ENCODE measurements at places on chromosomes 12 and 14.
A peak's percentile ranks its signal among the peaks of the same experiment; 100 is the strongest.

GRCh38 chr12:45663455-45663854 lies 66.1 kb upstream of the ARID2 start:
- DNase-seq = no peak

- no peak for DNase-seq
Observed at GRCh38 chr12:79555028-79555925, 135.5 kb downstream of the PAWR start.

DNA sequence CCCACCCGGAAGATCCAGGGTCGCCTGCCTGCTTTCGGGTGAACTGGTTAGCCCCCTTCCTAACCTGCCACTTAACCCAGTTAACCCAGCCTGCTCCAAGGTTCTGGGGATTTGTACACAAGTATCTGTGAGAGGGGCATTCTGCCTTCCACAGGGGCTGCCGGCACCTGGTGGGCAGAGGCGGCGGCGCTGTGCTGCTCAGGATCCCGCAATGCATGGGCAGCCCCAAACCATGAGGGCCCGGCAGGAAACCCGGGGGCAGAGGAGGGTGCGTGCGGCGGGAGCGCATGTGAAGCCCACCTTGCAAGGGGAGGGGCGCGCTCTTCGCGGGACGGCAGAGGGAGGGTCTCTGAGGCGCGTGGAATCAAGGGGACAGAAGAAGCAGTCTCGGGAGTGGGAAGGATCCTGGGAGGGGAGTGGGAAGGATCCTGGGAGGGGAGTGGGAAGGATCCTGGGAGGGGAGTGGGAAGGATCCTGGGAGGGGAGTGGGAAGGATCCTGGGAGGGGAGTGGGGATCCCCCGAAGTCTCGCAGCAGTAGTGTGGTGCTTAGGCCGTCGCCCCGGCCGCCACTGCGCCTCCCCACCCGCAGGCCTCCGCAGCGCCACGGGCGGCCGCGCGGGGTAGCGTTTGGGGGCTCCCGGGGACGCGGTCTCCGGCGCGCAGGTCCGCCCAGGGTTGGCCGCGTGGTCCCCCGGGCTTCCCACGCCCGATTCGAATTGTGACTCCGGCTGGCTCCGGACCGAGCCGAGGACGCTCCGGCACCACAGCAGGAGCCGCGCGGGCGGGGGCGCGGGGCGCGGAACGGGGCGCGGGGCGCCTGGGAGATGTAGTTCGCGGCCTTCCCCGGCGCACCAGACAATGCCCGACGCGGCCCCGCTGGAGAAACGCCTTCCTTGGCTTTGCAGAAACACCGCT lies 4.9 kb upstream of the MTA1 start:
- DNase-seq = peak; percentile 63

- no peak for DNase-seq
Observed at GRCh38 chr12:53174881-53175491, 5.5 kb upstream of the ZNF740 start.

DNA sequence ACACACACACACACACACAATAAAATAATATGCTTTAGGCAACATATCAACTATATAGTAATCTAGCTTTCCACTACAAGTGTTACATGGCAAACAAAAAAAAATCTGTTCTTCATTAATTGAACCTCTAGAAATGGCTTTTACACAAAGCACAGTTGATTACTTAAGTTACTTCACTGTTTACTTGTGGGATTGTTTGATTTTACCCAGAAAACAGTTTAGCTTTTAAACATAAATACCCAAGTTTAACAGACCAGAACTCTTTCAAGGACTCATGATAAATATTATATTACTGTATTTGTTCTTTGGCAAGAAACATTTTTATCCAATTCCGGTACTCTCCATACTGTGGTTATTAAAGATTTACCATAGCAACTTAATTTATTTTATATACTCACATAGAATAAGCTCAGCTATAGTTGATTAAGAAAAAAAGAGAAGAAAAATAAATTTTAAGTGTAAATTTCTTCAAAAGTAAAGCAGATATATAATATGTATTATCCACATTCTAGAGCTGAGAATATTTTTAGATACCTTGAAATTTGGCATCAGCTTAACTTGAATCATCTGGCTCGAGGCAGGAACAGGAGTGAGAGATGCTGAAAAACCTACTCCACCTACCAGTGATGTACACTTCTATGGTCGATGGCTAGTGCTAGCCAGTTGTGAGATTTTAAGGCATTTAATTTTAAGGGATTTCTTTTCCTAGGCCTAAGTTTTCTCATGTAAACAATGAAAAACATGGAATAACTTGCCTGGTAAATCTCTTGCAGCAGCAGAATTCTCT lies 126.0 kb downstream of the BTG1 start:
- no peak for DNase-seq

DNA sequence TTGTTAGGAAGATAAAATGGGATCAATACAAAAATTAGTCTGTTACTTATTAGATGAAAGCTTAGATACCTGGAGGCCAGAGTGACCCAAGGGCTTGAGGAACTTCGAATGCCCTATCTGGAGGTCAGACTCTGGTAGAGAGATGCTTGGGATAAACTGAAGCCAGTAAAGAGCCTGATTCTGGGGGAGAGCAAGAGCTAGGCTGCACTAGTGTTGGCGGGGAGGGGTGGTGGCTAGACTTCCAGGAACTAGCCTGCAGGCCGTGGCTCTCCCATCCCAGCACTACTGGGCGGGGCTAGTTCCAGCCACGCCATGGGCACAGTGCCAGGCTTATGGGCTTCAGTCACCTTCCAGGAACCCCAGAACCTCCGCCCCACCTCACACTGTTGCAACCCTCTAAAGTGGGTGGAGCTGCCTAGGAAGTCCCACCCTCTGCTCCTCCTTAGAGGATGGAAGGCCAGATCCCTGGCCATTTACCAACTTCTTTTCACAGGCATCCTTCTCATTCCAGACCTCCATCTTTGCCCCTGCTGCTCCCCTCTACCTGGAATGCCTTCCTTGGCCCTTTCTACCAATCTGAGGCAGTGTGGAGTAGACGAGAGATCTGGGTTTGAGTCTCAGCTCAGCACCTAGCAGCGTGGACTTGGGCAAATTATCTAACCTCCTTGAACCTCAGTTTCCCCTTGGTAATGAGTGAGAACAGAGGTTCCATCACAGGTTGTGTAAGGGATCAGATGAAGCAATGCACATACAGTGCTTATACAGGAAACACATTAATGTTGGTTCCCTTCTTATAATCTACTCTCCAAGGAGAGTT lies 6.3 kb upstream of the NFE2 start:
- no peak for DNase-seq

DNA sequence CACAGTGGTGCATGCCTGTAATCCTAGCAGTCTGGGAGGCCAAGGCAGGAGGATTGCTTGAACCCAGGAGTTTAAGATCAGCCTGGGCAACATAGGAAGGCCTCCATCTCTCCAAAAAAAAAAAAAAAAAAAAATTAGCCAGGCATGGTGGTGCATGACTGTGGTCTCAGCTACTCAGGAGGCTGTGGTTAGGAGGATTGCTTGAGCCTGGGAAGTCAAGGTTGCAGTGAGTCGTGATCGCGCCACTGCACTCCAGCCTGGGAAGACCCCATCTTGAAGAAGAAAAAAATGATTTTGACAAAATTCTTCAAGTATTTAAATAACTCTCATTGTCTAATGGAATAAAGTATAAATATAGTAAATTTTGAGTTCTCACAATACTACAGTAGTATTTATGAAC lies 219.2 kb upstream of the SSTR1 start:
- no peak for DNase-seq

DNA sequence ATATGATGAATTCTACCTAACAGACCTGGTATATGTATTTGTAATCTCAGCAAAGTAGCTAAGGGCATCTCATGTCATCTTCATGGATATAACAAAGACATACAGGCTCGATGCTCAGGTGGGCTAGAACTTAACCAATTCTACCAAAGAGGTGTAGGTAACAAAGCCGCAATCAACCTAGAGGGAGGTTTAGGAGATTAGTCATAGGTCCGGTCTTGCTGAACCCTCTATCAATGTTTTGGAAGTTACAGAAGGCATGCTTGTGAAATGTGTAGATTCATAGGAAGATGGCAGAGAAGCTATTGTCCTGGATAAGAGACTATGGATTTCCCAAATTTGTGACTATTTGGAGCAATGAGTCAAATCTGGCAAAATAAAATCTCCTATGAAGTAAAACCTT lies 42.6 kb upstream of the SYCP3 start:
- no peak for DNase-seq

DNA sequence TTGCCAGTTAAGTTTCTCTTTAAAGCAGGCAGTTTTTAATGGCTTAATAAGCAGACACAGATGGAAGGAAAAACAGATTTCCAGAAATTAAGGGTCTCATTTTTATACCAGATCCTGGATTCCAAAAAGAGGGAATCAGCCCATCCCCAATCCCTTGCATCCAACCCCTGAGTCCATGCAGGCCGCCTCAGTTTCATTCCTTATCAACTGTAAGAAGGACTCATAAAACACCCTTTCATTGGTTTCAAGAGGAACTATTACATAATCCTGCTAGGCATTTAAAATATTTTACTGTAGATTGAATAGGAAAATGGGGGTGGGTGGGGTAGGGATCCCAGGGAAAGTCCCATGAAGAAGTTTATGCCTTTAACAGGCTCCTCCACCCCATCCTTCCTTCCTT lies 9.4 kb downstream of the CCDC184 start:
- DNase-seq = no peak

GRCh38 chr14:105026033-105026785 lies 5.3 kb upstream of the CDCA4 start:
- DNase-seq = no peak

DNA sequence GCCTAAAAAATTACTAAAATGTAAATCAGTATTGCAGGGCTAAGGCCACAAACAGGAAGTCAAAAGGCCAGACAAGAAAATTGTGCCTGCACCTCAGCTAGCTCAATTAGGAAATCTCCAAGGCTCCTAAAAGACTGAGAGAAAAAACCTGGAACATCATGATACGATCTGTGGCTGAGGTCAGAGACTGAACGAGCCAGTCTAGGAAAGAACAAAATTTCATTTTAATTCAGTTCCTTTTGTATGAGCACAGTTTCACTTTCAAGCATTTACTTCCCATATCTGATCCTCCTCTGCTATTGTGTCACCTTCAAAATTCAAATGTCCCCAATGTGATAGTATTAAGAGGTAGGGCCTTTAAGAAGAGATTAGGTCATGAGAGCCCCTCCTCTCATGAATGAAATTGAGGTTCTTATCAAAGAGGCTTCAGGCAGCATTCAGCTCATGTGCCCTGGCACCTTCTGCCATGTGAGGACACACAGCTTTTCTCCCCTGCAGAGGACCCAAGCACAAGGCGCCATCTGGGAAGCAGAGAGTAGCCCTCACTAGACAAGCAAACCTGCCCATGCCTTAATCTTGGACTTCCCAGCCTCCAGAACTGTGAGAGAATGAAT lies 14.8 kb downstream of the PRKAB1 start:
- DNase-seq = no peak

DNA sequence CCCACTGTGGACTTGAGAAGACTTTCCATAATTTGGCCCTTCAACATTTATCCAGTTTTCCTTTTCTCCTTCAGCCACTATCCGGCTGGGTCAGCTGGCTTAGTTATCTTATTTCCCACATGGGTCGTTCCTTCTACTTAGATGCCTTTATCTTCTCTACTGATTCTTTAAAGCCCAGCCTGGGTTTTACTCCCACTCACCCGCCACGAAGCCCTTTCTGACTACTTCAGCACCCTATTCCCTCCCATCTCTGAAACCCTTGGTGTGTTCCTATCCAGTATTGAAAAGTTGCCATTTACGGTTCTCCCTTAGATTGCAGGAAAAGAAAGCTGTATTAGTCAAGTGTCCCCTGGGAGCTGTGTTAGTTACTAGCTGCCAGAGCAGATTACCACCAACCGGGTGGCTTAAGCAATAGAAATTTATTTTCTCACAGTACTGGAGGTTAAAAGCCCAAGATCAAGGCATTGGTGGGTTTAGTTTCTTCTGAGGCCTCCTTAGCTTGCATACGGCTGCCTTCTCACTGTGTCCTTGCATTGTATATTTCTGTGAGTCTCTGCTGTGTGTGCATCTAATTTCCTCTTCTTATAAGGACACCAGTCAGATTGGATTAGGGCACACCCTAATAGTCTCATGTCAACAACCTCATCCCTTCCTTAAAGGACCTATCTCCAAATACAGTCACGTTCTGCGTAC lies 105.5 kb downstream of the GPATCH2L start:
- no peak for DNase-seq

DNA sequence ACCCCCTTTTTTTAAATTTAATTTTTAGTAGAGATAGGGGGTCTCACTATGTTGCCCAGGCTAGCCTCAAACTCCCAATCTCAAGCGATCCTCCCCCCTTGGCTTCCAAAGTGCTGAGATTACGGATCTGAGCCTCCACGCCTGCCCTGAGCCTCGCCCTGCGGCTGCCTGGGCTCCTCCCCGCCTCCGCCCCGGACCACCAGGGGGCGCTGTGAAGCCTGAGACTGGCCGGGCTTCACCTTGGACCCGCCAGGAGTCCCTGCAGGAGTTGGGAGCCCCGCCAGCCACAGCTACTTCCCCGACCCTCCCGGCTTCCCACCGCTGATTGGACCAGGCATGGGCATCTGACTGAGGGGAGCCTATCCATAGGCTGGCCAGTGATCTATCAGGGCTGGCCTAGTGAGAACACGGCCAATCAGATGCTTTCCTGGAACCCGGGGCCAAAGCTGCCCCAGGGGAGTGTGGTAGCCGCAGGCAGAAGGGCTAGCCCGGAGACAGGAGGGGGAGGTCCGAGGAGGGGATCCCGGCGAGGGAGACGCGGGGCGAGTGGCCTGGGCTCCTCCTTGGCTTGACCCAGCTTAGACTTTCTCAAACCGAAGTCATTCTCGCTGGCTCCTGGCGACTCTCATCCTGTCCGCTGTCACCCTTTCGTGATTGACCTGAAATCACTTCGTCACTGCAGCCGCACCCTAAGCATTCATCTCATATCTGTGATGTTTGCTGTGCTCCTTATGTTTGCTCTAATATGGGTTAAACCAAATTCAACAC lies 15.1 kb upstream of the ANKRD9 start:
- DNase-seq = peak; percentile 95

- DNase-seq = no peak
Observed at GRCh38 chr14:52000019-52000582, 10.8 kb downstream of the RTRAF start.

DNA sequence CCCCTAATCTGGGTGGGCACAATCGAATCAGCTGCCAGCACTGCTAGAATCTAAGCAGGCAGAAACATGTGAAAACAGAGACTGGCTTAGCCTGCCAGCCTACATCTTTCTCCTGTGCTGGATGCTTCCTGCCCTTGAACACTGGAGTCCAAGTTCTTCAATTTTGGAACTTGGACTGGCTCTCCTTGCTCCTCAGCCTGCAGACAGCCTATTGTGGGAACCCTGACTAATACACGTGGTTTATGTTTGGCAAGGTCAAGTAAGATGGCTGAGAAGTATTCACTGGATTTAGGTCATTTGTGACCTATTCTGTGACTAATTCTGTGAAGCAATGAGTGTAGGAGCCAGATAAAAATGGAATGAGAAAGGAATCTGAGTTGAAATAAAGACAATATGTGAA lies 11.0 kb downstream of the GPR135 start:
- no peak for DNase-seq
